ENCODE measurements at places on chromosomes 13 and 19.

- no peak for DNase-seq
Observed at GRCh38 chr13:77999746-78000145, 81.1 kb upstream of the EDNRB start.

- no peak for DNase-seq
Observed at GRCh38 chr13:113001241-113002140, 32.5 kb downstream of the MCF2L start.

DNA sequence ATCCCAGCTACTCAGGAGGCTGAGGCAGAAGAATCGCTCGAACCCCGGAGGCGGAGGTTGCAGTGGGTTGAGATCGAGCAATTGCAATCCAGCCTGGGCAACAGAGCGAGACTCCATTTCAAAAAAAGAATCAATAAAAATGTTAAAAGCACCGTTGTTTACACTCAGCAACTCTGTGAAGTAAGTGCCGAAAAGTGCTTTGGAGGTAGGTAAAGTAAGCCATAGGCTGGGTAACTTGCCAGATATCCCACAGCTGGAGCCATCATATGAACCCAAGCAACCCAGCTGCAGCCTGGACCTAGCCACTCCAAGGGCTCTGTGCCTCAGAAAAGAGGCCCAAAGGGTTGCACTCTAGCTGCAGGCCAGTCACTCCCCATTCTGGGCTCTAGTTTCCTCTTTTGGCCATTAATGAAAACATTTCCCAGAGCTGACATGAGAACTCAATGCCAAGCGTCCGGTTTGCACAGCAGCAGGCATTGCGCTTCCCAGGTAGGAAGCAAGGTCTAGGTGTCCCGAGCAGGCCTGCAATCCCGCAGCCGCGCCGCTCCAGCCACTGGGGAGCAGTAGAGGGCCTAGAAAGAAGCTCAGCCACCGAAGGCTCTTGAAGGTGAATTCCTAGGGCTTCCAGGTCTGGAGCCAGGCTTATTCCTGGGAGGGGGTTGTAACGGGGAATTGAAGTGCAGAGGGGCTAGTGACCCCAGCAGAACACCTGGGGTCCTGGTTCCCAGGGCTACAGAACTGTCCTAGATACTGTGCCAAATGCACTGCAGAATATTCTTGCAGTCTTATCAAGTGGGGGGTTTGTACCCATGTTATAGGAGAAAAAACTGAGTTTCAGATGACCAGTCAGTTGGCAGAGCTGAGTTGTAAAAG is 4.1 kb upstream of the CD79A start:
- DNase-seq = peak; percentile 64

DNA sequence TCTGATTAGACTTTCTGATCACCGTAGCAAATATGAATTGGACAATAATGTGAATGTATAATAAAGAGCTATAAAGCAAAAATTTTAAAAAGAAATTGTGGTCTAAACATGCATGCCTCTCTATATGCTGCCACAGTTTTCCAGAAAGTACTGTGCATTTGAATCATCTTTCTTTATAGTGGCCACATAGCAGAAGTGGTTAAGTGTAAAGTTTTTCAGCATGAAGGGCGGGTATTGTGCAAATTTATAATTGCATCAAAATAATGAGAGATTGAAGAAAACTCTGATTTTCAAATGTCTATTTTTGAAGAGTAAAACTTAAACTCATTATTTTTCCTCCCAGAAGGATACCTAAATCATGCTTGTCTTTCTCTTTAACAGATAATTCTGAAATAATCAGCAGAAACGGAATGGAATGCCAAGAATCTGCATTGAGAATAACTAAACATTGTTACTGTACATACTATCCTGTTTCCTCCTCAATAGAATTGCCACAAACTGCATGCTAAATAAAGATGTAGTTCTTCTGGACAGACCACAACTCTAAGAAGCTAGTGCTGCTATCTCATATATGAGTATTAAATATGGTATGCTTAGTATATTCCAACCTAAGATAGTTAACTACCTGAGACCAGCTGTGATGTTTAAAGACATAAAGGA is 42.9 kb upstream of the RAP2A start:
- DNase-seq = no peak

GRCh38 chr13:46278474-46278873 is 66.7 kb downstream of the LRRC63 start:
- no peak for DNase-seq

- DNase-seq = no peak
Observed at GRCh38 chr19:5953030-5953589, 24.8 kb downstream of the RANBP3 start.

DNA sequence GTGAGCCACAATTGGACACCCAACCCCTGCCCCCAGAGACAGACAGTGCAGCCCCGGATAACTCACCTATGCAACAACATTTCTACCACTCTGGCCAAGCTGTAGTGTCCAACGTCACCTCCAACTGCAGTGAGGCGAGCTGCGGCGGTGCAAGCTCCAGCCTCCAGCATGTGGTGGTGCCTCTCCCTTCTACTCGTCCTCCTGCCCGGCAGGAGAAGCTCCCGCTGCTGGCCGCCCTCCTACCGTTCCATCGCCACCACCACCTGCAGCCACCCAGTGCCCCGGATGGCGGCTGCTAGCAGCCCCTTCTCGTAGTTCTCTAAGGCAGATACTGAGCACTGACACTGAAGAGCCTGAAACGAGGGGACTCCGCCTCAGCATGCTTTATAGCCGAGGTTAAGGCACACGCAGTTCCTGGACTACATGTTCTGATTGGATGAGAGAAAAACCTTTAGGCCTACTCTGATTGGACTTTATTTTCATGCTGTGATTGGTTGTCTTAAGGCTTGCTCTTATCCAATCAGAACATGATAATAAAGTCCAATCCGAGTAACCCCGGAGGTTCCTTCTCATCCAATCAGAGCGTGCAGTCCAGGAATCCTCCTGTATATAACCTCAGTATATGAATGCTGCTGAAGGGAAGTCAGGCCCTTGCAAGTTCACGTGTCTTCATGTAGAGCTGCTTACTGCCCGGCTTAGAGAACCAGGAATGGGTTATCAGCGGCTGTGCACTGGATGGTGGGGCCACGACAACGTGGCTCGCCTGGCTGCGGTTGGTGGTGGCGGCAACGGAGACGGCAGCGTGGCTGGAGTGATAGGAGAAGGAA is 63.5 kb downstream of the TUBA3C start:
- DNase-seq = no peak

DNA sequence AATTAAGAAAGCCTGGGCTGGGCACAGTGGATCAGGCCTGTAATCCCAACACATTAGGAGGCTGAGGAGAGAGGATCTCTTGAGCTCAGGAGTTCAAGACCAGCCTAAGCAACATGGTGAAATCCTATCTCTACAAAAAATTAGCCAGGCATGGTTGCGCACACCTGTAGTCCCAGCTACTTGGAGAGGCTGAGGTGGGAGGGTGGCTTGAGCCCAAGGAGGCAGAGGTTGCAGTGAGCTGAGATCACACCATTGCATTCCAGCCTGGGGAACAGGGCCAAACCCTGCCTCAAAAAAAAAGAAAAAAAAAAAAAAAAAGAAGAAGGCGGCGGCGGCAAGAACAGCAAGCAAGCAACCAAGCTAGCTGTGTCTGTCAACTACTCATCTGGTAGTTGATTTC is 26.7 kb downstream of the TSC22D1 start:
- DNase-seq = no peak

DNA sequence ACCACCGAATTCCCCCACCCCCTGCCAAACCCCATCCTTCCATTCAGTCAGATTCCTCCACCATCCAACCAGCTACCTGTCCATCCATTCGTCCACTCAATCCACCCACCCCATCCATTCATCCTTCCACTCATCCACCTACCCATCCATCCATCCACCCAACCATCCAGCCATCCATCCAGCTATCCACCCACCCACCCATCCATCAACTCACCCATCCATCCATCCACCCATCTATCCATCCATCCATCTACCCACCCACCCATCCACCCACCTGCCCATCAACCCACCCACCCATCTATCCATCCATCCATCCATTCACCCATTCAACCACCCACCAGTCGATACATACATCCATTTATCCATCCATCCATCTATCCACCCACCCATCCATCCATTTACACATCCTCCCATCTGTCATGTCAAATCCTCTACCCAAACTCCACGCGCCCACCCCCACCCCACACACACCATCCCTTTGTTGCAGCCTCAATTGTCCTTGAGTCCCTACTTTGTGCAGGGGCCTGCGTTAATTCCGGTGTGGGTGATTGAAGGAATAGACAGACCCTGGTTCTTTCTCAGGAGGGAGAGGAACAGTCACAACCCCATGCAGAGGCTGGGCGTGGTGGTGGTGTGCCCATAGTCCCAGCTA is 5.3 kb upstream of the SLC5A5 start:
- no peak for DNase-seq

DNA sequence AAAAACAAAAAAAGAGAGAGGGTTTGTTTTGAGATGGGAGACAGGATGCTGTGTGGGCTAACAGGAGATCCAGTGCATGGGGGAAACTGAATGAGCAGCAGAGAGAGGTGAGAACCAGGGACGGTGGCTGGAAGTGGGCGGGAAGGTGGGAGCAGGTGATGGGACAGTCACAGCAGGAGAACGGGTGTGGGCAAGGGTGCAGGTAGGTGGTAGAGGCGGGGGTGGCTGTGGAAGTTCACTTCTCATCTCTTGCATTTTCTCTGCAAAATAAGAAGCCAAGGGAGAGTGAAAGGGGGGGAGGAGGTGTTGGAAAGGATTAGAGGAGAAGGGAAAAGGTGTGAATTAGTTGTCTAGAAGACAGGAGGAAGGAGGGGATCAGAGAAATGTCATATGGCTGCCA is 21.9 kb downstream of the FBXO17 start:
- DNase-seq = no peak

- no peak for DNase-seq
Observed at GRCh38 chr19:20969498-20969897, 46.4 kb downstream of the ZNF85 start.

DNA sequence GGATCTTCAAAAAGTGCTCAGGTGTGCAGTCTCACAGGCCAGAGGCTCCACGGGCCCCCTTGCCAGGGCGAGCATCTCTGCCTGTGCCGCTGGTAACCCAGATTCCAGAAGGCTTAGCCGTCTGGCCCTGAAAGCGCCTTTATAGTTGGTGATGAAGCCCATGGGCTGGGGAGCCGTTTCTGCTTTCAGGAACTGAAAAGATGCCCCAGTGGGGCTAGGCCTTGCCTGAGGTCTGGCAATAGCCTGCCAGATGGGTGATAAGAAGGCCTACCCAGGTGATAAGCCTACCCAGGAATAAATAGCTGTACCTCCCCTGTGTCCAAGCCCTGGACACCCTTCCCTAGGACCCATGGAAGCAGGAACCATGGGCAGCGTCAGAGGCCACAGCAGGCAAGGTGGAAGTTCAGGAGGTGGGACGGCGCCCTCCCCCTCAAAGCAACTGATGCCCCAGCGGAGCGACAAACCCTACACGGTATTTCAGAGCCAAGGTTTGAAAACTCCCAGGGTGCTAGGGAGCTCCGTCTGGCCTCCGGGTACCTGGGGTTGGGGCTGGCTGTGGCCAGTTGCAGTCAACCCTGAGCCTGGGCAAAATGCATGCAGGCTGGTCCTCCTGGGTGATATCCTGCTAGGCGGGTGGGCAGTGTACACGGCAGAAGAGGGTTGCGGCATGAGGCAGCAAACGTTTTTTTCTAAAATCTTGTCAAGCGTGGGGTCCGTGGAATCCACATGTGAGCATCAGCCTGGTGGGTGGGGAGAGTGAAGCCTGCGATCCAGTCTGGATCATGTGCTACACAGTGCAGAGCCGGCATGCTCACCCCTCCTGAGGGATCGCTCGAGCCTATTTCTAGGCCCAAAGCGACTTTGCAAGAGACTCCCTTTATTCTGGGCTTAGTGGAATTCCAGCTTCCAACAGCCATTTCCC is 45.3 kb downstream of the ACTN4 start:
- DNase-seq = no peak

GRCh38 chr13:34224877-34225276 is 406.9 kb downstream of the RFC3 start:
- DNase-seq = no peak

GRCh38 chr19:2290441-2291184 is 8.6 kb upstream of the PEAK3 start:
- DNase-seq = no peak

DNA sequence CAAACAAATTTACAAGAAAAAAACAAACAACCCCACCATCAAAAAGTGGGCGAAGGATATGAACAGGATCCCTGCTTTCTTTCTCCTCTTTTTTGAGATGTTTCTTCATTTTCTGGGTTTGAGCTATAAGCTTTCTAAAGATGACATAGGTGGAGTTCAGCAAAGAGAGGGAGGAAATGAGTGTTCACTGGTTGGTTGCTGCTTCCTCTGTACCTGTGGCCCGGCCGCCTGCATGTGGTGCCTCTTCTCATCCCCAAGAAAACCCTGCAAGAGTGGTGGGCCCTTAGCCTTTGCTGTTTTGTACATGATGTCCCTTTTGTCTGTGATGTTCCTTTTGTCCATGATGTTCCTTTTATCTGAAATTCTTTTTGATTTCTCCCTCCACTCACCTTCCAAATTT is 178.4 kb upstream of the SERP2 start:
- no peak for DNase-seq

DNA sequence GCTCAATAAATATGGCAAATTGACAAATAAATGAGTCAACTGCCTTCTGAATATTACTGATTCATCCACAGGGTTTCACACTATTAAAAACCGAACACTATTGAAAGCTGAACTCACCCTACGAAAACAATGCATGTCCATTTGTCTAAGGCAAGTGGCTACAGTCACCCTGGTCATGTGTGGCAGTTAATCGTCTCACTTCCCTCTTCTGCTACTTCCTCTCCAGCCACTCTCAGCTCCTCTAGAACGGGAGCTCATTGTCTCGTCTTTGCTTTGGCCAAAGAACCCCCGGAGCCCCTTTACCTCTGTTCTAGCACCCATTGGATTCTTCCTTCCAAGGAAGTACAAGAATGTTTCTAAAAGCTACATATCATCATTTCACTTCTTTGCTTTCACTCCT is 74.4 kb upstream of the ZNF599 start:
- no peak for DNase-seq

GRCh38 chr19:52206481-52206880 is 16.6 kb downstream of the PPP2R1A start:
- DNase-seq = no peak

DNA sequence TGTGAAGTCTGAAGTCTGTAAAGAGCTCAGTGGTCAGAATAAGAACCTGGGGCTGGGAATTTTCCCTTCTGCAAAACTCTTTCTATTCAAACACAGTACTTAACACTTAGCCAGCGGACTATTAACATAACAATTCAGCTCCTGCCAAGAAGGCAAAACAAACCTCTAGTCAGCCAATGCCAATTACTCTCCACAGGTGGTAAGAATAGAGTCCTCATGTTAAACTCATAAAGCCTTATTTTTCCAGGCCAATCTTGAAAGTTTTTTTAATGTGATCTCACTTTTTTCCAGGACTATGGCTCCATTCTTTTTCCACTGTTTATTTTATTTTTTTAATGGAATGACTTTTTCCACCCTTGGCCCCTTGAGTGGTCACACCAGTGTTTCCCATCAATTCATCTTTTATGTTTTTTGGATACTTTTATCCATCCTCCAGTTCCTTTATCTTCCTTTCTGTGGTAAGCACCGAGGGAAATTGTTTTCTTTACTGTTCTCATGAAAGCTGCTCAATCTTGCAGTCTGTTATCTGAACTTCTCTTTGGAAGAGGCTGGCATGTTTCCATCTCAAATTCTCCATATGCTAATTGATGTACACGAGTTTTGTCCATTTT is 217.3 kb downstream of the LHFPL6 start:
- DNase-seq = no peak

- peak; percentile 78 for DNase-seq
Observed at GRCh38 chr19:12777217-12778016, 2.1 kb upstream of the HOOK2 start.

- DNase-seq = no peak
Observed at GRCh38 chr19:3073159-3073563, 10.9 kb upstream of the TLE5 start.

Measured in T-helper 9 cell (primary cell).